Inflammatory macrophage (primary cell): ENCODE measurements at places on chromosomes 1 and 21.

- DNase-seq: peak; percentile 60
Measured at GRCh38 chr1:205237526-205238484, 10.1 kb downstream of the TMCC2 start.

- peak; percentile 34 for DNase-seq
Measured at GRCh38 chr1:114093624-114094362, 59.9 kb downstream of the SYT6 start.

DNA sequence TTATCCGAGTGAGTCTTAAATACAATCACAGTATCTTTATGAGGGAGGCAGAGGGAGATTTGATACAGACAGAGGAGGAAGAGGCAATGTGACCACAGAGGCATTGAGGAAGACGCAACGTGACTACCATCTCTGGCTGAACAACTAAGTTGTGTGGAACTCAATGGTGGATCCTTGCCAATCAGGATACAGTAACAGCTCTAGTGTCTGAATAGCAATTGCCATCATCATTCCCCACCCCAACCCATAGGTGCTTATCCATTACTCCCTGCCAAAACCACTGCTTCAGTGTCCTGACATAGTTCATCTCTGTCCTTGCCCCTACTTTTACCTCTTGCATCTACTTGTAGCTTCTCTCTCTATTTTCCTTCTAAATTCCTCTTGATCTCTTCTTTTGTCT lies 20.5 kb upstream of the RHBDL2 start:
- no peak for DNase-seq

- no peak for DNase-seq
Measured at GRCh38 chr1:180598333-180598974, 33.4 kb upstream of the XPR1 start.

DNA sequence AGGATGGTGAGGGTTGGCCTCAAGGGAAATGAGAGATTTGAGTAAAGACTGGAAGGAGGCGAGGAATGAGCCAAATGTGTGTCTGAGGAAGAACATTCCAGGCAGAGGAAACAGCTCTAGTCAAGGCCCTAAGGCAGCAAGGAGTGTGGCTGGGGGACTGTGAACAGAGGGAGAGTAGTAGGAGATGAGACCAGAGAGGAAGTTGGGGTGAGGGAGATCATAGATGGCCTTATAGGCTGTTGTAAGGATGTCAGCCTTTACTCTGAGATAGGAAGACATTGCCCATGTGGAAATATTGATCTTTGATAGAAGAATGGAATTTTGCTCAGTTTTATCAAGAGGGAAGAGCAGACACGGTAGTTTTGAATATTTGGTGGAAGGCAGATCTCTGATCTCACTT lies 55.2 kb upstream of the ARTN start:
- no peak for DNase-seq

- DNase-seq: no peak
Measured at GRCh38 chr1:3067671-3068563, 1.1 kb upstream of the PRDM16 start.

GRCh38 chr1:54904476-54905048 lies 17.6 kb upstream of the DHCR24 start:
- no peak for DNase-seq

DNA sequence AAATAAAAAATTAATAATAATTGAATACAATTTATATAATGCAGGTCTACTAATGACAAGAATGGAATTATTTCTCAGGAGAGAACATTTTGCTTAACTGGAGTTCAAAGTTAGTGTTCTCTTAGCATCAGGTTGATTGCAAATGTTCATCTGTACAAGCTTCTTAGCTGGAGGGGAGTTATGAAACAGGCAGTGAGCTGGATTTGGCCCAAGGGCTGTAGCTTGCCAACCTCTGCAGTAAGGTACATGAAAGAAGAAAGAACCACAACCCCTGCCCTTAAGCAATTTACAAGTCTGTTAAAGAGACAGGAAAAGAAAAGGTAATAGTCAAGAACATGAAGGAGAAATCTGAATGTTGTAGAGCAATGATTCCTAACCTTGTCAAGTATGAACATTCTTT lies 17.0 kb downstream of the LPGAT1 start:
- DNase-seq: no peak

GRCh38 chr1:208088319-208088718 lies 155.9 kb downstream of the PLXNA2 start:
- no peak for DNase-seq

- no peak for DNase-seq
Measured at GRCh38 chr1:156836041-156836654, 19.5 kb upstream of the SH2D2A start.

DNA sequence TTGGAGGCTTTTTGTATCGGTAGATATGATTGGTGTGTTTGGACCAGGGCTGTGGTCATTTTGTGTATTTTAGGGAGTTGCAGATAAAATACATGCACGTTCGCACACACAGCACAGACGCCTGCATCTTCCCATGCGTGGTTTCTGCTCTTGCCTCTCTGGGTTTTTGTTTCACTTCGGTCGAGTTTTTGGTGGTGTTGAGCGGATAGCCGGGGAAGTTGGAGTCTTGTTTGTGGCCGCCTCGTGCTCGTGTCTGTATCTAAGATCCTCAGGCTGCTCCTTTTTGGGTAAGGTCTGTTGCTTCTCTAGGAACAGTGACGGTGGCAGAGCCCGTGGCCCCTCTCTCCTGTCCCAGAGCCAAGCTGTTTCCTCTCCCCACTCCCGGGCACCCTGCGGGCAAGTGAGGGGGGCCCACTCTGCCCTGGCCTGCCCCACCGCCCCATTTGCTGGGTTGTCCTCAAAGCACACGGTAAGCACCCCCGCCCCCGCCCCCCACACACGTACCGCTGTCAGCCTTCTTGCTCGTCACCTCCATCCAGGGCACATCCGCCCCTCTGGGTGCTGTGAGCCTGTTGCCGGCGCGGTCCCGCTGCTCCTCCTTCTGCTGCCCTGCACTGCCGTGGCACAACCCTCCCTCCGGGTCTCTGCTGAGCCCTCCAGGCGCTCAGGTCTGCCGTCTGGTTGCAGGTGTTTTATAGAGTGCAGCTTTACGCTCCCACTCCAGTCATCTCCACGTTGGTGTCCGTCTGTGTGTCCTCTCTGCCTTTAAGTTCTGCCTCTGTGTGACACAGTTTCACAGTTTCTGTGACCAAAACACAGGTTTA lies 51.9 kb downstream of the AGPAT3 start:
- DNase-seq: no peak

GRCh38 chr1:200401708-200402107 lies 8.1 kb downstream of the ZNF281 start:
- no peak for DNase-seq

GRCh38 chr1:68225781-68226180 lies 6.5 kb downstream of the WLS start:
- no peak for DNase-seq

DNA sequence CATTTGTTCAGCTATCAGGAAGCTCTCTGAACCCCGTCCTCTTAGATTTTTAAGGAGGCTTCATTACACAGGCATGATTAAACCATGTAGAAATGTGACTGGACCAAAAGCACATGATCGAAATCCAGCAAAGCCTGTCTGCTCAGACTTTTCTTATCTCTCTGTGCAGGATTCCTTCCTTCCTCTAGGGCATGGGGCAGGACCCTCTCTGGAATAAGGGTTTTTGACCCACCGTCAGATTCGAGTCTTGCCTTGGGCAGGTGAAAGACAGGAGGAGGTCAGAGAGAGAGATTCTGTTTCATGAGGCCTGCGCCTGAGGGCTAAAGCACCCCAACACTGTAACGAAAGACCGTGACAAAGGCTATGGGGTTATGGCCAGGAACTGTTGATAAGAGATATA lies 136.8 kb downstream of the RHOU start:
- no peak for DNase-seq

GRCh38 chr1:100785470-100786052 lies 66.0 kb downstream of the VCAM1 start:
- DNase-seq: no peak

- DNase-seq: no peak
Measured at GRCh38 chr1:195970209-195970608, 638.0 kb downstream of the KCNT2 start.

GRCh38 chr21:43195121-43196021 lies 26.6 kb downstream of the CRYAA start:
- DNase-seq: no peak

GRCh38 chr21:25215698-25216384 lies 391.4 kb downstream of the MRPL39 start:
- DNase-seq: no peak

DNA sequence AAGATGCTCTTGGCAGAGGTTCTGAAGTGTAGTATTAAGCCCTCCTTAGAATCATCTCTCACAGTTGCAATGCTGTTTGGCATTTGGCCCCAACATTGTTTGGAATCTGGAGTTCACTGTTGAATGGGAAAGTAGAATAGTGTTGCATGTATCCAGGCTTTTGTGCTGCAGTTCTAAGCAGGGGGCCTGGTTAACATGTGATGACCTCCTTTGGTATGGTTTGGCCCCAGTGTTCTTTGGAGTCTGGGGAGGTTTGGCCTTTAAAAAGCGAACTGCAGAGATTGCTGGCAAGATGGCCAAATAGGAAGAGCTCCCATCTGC lies 61.8 kb upstream of the PLD5 start:
- no peak for DNase-seq

GRCh38 chr1:93662481-93663207 lies 19.0 kb downstream of the BCAR3 start:
- DNase-seq: peak; percentile 19

GRCh38 chr1:57550092-57550491 lies 126.2 kb upstream of the DAB1 start:
- no peak for DNase-seq

- DNase-seq: peak; percentile 14
Measured at GRCh38 chr1:15151871-15152270, 1.7 kb upstream of the TMEM51 start.

DNA sequence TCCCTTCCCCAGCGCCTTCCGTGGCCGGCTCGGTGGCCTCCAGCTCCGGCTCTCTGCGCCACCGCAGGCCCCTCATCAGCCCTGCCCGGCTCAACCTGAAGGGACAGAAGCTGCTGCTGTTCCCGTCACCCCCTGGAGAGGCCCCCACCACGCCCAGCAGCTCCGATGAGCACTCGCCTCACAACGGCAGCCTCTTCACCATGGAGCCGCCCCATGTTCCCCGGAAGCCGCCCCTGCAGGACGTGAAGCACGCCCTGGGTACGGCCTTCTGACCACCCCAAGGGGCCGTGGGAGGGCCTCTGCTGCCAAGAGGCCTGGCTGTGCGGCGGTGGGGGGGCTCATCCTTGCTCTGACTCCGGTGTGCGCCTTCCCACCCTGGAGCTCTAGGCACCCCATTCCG lies 21.8 kb downstream of the TMEM201 start:
- no peak for DNase-seq

DNA sequence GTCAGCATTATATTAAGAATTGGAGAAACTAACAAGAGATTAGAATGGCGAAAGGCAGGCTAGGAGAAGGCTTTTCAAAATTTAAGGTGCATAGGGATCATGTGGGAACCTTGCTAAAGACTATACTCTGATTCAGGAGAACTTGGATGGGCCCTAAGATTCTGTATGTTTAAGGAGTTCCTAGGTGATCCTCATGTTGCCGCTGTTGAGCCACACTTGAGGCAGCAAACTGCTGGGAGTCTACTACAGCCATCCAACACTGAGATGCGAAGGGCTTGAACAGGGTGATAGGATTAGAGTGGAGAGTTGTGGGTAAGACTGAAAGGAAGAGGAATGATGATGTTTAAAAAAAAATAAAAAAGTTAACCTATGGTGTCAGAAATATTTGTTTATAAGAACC lies 1013.2 kb downstream of the MRPL39 start:
- no peak for DNase-seq

GRCh38 chr1:233735847-233736246 lies 121.9 kb downstream of the KCNK1 start:
- no peak for DNase-seq

GRCh38 chr1:963746-964525 lies 2.3 kb upstream of the PLEKHN1 start:
- no peak for DNase-seq
